Esophagus squamous epithelium (tissue), 5 donors: ENCODE measurements at places on chromosomes 1 and 21.

- DNase-seq, result no peak
These were observed 76.6 kb upstream of the GUCA2A start for GRCh38 chr1:42240966-42241755.

- no peak for DNase-seq
These were observed 316.1 kb upstream of the SNX7 start for GRCh38 chr1:98345417-98345816.

DNA sequence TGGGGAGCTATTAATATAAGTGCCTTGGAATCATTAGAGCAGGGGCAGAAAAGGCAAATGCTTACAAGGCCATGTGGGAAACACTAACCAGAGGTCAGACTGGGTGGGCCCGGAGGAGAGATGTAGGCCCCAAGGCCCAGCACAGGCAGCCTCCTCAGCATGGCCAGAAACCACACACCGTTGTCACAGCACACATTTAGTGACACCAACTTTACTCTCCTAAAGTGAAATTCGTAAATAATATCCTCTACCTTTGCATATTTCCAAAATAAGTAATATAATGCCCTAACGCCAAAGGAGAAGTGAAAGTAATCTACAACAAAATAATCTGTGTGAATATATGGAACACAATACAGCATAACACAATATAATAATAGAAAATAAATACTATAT lies 62.6 kb downstream of the KIF21B start:
- DNase-seq, result no peak

GRCh38 chr1:158371188-158371953 lies 17.7 kb downstream of the CD1E start:
- DNase-seq, result no peak

GRCh38 chr1:198174297-198174696 lies 17.5 kb downstream of the NEK7 start:
- no peak for DNase-seq

DNA sequence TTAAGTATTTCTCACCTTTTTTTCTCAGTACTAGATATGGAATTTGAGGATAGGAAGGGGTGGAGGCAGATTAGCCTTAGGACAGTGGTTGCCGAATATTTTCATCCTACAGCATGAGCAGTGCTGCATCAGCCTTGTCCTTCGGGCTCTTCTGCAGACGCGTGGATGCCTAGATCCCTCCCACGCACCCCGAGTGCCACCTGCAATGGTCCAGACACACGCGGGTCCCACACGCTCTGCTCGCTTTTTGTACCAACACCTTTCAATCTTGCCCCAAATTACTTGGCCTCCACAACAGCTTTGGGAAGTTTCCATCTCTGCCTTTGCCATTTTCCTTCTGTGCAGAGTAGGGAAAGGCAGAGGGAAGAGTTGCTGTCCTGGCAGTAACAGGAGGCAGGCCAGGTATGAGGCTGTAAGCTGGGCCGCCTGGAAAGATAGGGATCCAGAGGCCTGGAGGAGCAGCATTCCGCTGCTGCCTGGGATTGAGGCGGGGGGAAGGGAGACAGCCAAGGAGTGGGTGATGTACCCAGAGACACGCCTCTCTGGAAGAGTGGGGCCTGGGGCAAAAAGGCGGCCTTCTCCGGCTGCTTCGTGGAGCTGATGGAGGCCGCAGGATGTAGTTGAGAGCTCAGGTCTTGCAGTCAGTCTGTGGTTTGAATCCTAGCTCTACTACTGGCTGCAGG lies 467.7 kb downstream of the KIF26B start:
- no peak for DNase-seq

DNA sequence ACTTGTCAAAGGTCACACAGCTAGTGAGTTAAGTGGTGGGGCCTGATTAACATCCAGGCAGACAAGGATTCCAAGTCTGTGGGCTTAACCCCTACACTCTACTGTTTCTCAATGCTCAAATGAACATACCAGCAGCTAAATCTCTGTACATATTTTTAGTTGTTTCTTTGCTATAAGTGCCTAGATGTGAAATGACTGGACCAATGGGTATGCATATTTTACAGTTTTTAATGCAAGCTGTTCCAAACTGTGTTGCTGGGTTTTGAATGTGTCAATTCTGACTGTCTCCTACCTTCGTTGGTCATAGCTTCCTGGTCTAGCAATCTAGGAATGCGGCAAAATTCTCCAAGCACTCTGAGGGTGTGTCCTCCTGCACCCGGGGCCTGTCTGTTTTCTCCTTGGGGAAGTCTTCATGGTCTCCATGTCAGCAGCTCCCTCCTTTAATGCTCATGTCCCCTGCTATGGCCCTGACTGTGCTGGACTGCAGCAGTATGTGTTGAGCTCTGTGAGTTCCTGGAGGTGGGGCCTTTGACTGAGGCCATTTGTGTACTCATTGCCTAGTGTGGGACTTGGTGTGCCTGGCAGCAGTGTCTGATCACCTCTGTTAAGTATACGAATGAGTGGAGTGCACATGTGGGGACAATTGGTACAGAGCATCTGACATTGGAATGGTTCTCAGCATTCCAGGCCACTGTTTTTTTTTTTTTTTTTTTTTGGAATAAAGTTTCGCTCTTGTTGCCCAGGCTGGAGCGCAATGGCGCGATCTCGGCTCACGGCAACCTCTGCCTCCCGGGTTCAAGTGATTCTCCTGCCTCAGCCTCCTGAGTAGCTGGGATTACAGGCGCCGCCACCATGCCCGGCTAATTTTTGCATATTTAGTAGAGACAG lies 72.9 kb upstream of the SLC2A1 start:
- DNase-seq, result no peak

- no peak for DNase-seq
These were observed 5.1 kb upstream of the TIAM1 start for GRCh38 chr21:31349208-31349607.

DNA sequence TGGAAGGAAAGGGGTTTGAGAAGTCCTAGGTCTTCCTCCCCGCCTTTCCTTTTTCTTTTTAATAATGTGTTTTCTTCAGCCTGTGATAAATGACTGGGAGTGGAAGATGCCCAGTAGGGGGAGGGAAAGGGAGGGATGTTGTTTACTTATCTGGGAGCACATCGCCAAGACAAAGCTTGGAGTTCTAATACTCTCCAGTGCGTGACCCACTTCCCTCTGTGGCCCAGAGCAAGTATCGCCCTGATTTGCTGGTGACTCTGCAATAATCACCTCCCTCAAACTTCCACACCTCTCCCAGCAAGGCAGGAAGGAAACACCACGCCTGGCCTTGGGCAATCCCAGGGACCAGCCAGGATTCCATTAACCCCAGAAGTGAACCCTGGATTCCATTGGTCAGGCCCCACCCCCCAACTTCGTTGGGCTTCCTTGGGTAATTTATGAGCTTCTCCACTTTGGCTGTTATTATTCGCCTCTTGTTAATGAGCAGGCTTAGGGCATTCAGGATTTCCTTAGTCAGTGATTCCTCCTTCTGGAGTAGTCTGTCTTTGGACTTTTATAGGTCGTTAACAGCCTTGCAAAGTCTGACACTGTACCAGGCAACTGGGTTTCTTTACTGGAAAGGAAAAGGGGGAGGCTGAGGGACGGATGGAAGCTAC lies 24.3 kb upstream of the GRHL3 start:
- DNase-seq, result no peak

DNA sequence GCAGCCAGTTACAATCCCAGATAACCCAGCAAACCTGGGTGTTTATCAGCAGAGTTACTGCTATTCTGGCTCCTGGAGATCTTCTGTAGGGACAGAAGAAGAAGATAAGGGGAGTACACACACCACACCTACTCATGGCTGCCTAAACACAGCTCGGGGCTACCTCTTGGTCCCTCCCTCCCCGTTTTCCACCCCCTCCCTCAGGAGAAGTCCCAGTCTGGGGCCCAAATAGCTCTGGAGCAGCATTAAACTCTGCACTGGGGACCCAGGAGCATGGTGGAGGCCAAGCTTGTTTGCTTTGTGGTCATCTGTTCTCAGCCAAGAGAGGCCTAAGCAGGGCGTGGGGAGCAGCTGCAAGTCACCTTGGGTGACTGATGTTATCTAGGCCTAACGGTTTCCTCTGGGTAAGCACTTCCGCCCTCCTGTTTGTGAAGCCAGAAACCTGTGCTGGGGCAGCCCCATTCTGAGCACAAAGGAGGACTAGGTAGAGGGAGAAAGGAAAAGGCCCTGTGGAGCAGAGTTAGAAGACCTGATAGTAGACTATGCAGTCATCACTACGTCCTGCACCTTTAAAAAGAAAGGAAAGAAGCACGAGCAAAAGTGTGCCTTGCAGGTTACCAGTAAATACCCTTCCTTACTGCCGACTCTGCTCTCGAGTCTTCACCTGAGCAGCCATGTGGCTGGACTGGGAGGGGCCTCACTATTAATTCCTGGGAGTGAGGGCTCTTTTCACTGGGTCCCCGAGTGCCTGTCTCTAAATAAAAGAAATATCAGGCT lies 2.0 kb upstream of the RCSD1 start:
- DNase-seq, result no peak

DNA sequence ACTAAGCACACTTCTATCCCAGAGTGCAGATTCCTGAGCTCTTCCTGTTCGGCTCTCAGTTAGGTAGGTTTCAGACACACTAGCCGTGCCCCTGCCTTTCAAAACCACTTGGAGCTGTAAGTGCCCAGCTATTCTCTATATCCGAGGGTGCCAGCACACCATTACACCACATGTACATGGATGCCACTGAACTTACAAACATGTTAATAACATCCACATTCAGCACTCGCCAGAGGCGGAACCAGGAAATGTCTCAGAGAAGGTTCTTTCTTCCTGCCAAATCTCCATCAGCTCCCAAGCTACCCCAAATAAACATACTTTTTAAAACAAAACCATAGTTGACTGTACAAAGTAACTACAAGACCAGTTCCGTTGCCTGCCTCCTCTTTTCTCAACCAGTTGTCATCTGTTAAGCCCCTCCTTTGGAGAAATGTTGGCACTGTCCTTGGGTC lies 78.4 kb upstream of the CTTNBP2NL start:
- DNase-seq, result no peak

GRCh38 chr1:229197265-229197585 lies 73.7 kb upstream of the RAB4A start:
- no peak for DNase-seq

DNA sequence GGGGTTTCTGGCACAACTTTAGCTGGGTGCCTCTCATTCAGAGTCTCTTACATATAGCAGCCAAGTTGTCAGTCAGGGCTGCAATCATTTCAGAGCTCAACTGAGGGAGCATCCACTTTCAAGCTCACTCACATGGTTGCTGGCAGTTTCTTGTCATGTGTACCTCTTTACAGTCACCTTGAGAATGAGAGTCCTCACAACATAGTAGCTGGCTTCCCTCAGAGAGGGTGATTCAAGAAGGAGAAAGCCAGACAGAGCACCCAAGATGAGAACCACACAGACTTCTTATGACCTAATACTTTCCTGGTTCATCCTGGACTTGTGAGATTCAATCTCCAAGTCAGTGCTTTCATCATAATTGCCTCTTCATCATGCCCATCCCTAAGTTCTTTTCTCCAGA lies 57.2 kb downstream of the DPT start:
- DNase-seq, result no peak

- no peak for DNase-seq
These were observed 11.7 kb downstream of the MPZ start for GRCh38 chr1:161298116-161298515.

GRCh38 chr1:162710780-162711465 lies 78.7 kb downstream of the DDR2 start:
- no peak for DNase-seq

DNA sequence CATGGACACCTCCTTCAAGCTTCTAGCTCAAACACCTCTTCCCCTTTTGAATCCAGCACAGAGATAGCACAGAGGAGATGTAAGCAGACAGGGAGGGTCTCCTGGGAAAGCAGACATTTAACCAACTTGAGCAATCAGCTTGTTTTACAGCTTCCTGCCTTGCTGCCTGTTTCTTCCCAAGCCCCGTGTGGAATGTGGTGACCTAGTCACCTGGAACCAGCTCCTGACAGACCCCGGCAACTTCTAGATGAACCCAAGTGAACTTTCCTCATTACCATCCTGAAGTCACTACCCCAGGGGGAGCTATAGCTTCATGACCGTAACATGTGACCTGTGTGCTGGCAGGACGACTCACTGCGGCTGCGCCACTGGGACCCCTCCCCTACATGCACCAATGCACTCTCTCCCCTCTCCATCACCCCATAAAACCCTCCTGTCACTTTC lies 24.1 kb upstream of the TTF2 start:
- DNase-seq, result no peak

DNA sequence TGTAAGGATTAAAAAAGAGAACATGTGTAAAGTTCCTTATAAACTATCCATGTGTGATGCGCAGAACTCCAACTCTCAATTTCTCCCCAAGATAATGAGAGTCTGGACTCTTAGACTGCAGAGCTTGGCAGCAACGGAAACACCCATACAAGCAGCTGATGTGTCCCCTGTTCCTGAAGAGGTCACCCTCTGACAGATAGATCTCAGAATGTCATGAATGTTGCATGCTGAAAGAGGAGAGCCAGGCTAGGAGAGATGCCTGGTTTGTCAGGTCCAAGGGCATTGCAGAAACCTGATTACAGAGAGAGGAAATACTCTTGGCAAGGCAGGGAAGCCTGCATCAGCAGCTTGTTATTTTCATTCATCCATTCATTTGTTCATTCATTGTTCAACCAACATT lies 24.2 kb downstream of the MTARC1 start:
- no peak for DNase-seq

GRCh38 chr21:43805275-43805800 lies 16.0 kb downstream of the RRP1 start:
- no peak for DNase-seq

GRCh38 chr1:184583849-184584248 lies 170.8 kb downstream of the EDEM3 start:
- DNase-seq, result no peak

DNA sequence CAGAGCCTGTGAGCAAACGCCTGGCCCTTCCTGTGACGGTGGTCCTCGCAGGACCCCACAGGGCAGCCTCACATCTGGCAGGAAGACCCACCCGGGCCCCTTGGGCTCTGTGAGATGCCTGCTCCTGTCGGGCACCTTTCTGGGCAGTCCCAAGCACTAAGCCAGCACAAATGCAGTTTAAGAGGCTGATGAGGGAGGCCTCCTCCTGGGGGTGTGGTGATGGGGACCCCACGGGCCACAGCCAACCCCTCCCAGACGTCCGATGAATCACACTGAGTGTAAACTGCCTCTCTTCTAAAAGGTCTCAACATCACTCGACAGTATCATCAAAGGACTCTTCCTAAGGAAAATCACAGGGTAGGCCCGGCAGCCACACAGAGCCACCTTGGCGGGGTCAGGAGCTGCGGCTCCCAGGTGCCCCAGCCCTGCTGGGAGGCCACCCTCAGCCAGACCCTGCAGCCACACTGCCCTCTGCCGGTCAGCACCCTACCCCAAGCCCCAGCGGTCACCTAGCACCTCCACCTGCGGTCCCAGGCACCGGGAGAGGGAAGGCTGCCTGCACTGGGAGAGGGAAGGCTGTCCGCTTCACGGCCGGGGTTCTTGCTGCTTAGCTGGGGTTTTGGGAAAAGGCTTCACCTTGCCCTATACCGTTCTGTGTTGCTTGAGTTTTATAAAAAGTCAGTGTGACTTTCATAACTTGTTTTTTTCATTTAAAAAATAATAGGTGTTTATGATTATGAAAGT lies 3.9 kb upstream of the PRKCZ start:
- DNase-seq, result no peak

GRCh38 chr21:37737996-37738395 lies 178.3 kb downstream of the KCNJ6 start:
- no peak for DNase-seq
